AG20443 (cell line): ENCODE measurements at places on chromosomes 12 and 14.

GRCh38 chr14:52089218-52089617 is 20.4 kb upstream of the NID2 start:
- DNase-seq, result no peak

- DNase-seq, result peak; percentile 52
Measured at GRCh38 chr12:12922191-12922616, 29.8 kb downstream of the GPRC5D start.

- no peak for DNase-seq
Measured at GRCh38 chr12:54736549-54736948, 88.4 kb upstream of the DCD start.

- no peak for DNase-seq
Measured at GRCh38 chr12:13022851-13023271, 21.3 kb upstream of the FAM234B start.

DNA sequence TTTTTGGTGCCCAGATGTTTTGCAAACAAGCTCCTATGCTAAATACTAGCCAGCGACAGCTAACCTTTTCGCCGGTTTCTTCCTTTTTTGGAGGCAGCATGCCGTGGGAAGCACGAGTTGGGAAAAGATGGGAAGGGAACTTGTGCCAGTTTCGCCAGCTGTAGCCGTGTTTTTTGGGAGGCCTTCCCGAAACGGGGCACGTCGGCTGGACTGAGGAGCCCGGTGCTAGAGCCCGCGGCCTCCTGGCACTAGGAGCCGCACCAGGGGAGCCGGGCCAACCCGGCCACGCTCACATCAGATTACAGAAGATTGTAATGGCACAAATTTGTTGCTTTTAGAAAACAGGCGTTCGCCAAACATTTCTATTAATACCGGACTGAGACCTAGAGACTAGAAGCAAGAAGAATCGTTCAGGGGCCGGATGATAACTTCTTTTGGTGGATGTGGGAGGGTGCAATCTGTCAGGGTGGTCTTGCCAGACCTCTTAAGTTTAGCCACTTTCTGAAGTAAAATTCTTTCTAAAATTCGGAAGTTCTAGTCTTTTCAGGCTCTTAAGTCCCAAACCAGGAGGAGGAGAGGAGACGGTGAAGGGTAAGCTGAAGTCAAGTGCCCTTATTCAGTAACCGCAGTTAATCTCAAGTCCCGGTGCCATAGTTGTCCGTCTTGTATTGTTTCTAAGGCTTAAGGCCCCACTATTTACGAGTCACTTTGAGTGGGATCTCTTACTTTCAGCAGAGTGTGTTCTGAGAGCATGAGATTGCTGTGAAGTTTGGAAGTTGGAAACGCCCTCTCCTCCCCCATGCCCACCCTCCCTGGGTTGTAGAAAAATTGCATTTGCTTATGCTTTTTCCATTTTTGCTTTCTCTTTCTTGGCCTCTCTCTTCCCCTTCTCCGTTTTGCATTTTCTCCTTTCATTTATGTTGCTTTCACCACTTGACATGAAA is 1.3 kb downstream of the RASSF3 start:
- DNase-seq, result peak; percentile 60

GRCh38 chr12:112163471-112163991 is 38.2 kb downstream of the TRAFD1 start:
- no peak for DNase-seq

GRCh38 chr14:61493239-61493638 is 171.9 kb downstream of the PRKCH start:
- DNase-seq, result peak; percentile 85

DNA sequence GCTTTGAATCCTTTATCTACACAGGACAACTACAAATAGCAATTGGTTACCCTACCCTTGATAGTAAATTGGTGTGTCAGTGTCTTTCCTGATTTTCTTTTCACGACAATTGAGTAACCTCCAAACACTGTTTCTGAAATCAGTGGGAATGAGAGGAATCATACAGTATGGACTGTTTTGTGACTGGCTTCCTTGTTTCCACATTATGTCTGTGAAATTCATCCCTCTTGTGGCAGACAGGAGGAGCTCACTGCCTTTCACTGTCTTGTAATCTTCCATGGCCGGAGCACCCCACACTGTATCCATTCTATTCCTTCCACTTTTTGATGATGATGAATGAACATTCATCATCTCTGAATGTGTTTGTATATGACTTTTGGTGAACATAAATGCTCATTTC is 164.0 kb upstream of the PZP start:
- DNase-seq, result no peak

- DNase-seq, result peak; percentile 35
Measured at GRCh38 chr14:37246427-37246829, 48.7 kb downstream of the MIPOL1 start.

DNA sequence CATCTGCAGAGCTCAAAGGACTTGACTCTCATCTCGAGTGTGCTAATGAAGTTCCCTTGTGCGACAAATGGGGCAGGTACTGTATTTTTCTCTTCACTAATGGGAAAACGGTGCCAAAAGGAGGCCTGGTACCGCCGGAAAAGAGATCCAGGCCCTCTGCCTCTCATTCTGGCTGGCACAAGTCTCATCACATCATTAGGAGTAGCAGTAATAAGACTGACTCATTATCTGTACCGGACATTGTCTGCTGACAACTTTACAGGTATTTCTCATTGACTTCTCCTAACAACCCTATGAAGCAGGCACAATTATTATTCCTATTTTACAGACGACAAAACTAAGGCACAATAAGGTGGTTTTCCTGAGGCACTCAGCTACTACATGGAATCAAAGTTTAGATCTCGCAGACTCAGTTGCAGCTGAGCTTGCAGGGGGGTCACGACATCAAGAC is 668 bp downstream of the APPL2 start:
- DNase-seq, result no peak

DNA sequence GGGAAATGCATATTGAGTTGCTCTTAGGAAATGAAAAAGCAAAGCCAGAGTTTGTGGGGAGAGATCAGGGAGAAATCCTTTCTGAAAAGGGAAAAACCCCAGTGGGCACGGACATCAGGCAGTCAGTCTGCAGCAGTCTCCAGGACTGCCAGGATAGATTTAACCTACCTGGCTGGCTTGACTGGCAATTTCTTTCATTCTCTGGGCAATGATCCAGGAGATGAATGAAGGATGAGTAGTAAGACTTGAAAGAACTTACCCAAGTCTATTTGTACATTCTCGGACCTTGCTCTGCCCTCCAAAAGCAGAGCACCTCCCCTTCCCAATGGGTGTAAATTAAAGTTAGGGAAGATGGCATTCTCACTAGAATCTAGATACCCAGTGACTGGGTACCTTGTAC is 42.9 kb downstream of the CMAS start:
- no peak for DNase-seq

DNA sequence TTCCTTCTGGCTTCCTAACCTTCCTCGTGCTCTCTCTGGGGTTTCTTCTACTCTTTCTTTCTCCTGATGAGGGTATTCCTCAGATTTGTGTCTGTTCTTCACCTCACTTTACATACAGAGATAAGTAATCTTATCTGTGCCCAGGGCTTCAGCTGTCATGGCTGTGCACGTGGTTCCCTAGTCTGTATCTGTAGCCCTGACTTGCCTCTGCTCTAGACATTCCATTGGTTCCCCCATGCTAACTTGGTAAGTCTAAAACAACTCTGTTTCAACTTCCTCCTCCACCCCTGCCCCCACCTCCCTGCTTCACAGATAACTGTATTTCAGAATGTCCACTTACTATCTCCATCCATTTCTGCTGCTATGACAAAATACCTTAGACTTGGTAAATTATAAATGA is 10.8 kb downstream of the DIP2B start:
- DNase-seq, result no peak

- no peak for DNase-seq
Measured at GRCh38 chr14:104145826-104146601, 7.6 kb downstream of the KIF26A start.

DNA sequence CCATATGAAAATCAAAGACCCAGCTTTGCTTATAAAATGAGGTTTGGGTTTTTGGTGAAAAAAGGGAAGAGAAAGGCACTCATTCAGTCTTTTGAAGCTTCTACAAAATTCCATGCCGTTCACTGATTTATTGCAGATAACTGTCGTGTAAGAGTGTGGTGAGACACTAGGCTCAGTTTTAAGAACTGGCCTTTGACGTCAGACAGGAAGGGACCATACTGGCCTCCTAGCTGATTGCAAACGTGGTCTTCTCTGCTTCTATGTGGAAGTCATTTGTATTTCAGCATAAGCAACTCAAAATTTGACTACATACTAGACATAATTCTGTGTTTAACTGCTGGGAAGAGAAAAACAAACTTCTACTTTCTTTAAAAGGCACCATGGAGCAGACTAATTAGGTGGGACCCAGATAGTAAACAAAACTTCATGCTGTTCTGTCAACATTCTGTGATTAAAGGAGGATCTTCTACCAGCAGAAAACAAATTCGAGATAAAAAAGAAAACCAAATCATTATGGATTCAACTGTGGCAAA is 168.7 kb downstream of the TTC7B start:
- DNase-seq, result no peak

- no peak for DNase-seq
Measured at GRCh38 chr14:94390372-94391086, 2.1 kb upstream of the SERPINA1 start.

- DNase-seq, result peak; percentile 27
Measured at GRCh38 chr14:102187568-102188001, 47.9 kb downstream of the WDR20 start.

DNA sequence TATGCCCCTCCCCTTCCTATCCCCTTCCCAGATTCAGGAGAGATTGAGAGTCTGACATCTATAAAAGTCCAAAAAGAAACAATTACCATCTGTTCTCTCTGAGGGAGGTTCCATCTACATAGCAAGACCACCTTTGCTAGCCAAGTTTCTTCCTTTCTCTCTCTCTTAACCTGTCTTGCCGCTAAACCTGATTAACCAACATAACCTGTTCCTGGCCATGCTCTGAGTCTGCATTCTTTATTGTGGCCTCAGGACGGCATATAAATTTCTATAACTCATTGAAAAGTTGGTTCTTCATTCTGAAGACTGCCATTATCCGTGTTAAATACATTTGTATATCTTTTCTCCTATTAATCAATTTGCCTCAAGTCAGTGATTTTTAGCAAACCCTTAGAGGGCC is 594.0 kb downstream of the KCNH5 start:
- no peak for DNase-seq

GRCh38 chr12:115230606-115231005 is 546.6 kb upstream of the TBX3 start:
- DNase-seq, result no peak

DNA sequence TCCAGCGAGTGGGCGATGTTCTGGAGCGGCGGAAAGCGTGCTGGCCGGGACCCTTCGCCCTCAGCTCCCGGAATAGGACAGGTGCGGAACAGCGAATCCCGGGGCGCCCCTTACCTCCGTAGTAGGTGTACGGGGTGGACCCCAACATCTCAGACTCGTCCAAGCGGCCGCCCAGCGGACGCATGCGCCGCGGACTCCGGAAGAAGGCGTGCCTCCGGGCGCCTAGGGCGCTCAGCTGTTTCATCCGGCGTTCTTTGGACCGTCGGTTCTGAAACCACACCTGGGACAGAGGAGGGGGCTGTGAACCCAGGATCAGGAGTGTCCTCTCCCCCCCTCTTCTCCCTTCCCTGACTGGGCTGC is 4.5 kb downstream of the LHX5 start:
- peak; percentile 44 for DNase-seq

DNA sequence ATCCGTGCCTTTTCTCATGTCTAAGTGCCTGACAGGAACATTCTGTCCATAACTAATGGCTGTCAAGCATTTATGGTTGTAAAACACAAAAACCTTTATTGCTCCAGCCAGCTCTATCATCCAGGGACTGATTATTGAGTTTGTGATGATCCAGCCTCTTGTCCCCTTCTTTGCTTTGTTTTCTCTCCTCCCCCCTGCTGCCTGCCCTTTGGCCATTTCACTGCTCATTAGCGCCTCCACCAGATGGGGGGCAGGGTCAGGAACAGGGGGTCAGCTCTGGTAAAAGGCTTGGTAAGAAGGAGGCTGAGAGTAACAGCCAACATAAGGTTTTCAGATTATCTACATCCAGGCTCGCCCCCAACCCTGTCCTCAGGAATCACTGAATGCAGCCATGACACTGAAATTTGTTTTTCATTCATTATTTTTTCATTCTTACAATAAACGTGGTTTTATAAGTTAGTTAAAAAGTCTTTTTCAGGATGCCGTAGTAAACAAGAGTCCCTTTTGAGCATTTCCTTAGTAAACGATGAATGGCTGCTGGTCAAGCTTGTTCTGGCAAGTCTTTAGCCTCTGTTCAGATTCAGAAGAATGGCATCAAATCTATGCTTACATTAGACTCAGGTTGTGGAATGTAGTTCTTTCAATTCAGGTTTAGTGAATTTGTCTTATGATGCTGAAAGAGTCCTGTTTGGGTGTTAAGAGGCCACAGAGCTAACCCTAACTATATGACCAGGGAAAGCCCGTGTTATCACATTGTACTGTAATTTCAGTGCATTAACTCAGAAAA is 21.7 kb downstream of the HMGA2 start:
- no peak for DNase-seq

DNA sequence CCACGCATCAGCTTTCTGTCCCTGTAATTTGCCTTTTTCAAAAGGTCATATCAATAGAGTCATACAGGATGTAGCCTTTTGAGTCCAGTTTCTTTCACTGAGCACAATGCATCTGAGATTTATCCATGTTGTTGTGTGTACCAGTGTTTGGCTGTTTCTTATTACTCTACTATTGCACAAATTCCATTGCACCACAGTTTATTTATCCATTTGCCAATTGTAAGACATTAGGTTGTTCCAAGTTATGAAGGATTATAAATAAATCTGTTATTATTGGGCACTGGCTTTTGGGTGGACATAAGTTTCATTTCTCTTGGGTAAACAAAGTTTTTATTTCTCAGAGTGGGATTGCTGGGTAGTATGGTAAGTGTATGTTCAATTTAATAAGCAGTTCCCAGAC is 68.3 kb upstream of the TBPL2 start:
- no peak for DNase-seq

GRCh38 chr12:64007853-64008252 is 163.4 kb downstream of the SRGAP1 start:
- no peak for DNase-seq

DNA sequence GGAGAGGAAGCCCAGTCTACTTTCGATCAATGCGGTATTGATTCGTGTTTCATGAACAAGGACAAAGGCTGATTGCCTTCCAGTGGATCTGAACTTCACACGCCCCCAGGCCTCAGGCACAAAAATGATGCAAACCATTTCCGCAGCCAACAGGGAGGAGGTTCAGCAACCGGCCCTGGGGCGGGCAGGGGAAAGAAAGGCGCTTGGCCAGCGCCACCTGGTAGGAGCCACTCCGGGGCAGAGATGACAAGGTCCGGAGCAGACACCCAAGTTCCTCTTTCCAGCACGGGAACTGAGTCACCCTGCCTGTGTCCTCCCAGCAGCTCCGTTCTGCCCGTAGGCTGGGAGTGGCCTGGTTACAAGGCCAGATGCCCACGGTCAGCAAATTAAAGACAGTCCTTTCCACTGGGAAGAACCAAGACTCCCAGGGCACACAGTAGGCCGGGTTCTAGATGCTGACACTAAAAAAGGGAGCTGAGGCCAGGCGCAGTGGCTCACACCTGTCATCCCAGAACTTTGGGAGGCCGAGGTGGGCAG is 136.3 kb downstream of the SCARB1 start:
- DNase-seq, result peak; percentile 87
